ENCODE measurements at places on chromosomes 1 and 21. TPM values are rescaled to one million over a fixed set of nuclear protein-coding genes. Genes with fewer than 3 reads are reported as not detected.

SYT14 gene
- not detected for total RNA-seq

RHD gene
- total RNA-seq, result not detected

NCF2 gene
- 23.1 TPM for total RNA-seq

GRCh38 chr1:6794164-6794563 is 8.9 kb downstream of the CAMTA1 start:
- H3K4me3 ChIP-seq, result no peak overlapping the region
- no peaks in the 10 kb centered on the region for H3K36me3 ChIP-seq
- no peak overlapping the region for H3K27ac ChIP-seq
- peaks cover 54% of the 10 kb centered on the region for H3K4me1 ChIP-seq
- H3K27me3 ChIP-seq, result no peaks in the 10 kb centered on the region
- DNase-seq, result no peak

DNA sequence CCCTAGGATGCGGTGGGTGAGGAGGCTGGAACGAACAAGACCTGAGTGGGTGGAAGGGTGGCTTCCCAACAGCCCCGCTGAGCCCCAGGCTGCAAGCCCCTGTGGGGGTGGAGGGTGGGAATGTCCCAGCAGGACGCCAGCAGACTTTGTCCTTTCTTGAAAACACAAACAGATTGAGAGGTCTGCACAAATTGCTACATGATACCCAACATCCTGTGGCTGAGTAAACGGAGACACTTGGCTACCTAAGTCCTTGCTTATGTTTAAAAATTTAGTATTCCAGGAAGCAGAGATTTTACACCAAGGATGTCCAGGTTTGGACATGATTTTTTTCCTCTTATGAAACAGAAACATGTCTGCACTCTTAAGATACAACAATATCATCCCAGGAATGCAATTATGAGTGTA is 11.8 kb upstream of the F3 start:
- H3K4me1 ChIP-seq, result peaks cover 4% of the 10 kb centered on the region
- peak overlapping the region; percentile 54 for H3K27ac ChIP-seq
- H3K27me3 ChIP-seq, result no peaks in the 10 kb centered on the region
- DNase-seq, result no peak
- no peaks in the 10 kb centered on the region for H3K36me3 ChIP-seq

Measured in esophagus squamous epithelium (tissue), 5 donors.